ENCODE measurements at places on chromosomes 1 and 21. TPM values are rescaled to one million over a fixed set of nuclear protein-coding genes. Genes with fewer than 3 reads are reported as not detected.

Gene OLIG2
- not detected for polyA plus RNA-seq

DNA sequence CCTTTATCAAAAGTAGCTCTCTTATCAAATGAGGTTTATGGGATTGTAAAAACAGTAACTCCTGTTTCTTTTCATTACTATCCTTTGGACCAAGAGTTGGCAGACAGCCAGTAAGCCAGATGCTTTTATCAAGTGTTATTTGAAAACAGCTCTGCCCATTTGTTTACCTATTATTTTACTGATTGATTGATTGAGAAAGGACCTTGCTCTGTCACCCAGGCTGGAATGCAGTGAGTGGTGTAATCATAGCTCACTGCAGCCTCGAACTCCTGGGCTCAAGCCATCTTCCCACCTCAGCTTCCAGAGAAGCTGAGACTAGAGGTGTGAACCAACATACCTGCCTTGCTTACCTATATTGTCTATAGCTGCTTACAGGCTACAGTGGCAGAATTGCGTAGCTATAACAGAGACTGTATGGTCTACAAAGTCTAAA, 3.6 kb downstream of the PRKAB2 start:
- DNase-seq = peak; percentile 49
- H3K27me3 ChIP-seq = no peaks in the 10 kb centered on the region
- 0 out of 2 replicates have a peak, but pooled peaks cover 19% of the 10 kb centered on the region for H3K36me3 ChIP-seq
- peaks cover 49% of the 10 kb centered on the region for H3K4me1 ChIP-seq
- H3K4me3 ChIP-seq = no peak overlapping the region

Gene OR2T35
- polyA plus RNA-seq = not detected

DNA sequence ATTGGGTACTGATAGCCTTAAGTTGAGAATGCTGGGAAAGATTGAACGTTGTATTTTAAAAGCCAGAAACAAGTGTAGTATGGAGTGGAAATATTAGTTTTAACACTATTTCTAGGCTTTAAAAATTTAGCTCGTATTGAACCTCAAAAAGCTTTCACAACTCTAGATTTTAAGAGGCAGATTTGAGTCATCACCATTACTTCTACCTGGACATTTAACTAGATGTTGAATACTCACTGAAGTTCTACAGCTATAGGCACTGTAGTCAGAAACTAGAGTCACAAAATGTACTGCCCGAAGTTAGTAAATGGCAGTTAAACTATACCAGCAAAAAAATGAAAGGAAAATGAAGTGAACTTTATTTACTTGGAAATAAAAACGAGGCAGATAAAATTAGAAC, 96.5 kb downstream of the NEK7 start:
- peaks cover 50% of the 10 kb centered on the region for H3K4me1 ChIP-seq
- no peaks in the 10 kb centered on the region for H3K27me3 ChIP-seq
- DNase-seq = no peak
- peaks cover 50% of the 10 kb centered on the region for H3K36me3 ChIP-seq

GRCh38 chr1:157388057-157388456, 164.3 kb downstream of the FCRL5 start:
- no peak for DNase-seq
- no peak overlapping the region for H3K27ac ChIP-seq
- H3K4me3 ChIP-seq = no peak overlapping the region
- no peaks in the 10 kb centered on the region for H3K36me3 ChIP-seq

Data from GM23248 (cell line).